ENCODE measurements at places on chromosomes 2 and 18. TPM values are rescaled to one million over a fixed set of nuclear protein-coding genes. Genes with fewer than 3 reads are reported as not detected.

The RUFY4 gene
- not detected for total RNA-seq

The SPATA3 gene
- total RNA-seq = not detected

The BCL2L11 gene
- 0.98 TPM for total RNA-seq

The HOXD13 gene
- total RNA-seq = not detected

The CDH2 gene
- total RNA-seq = 1.1 TPM

The NDC80 gene
- 43.2 TPM for total RNA-seq

The ANKRD36C gene
- total RNA-seq = 35.6 TPM

The RPRM gene
- not detected for total RNA-seq

The PFN4 gene
- 0.78 TPM for total RNA-seq

The TEX44 gene
- not detected for total RNA-seq

The FASTKD2 gene
- total RNA-seq = 42.6 TPM

The PRSS56 gene
- total RNA-seq = not detected

The TNFAIP6 gene
- total RNA-seq = 23.5 TPM

The MLPH gene
- total RNA-seq = 49.5 TPM

The DOK1 gene
- 14.7 TPM for total RNA-seq

The SGO2 gene
- total RNA-seq = 19.7 TPM

The TBR1 gene
- under 0.01 TPM for total RNA-seq

The DNAJC27 gene
- total RNA-seq = 2.3 TPM

The MAL gene
- not detected for total RNA-seq

The UGT1A5 gene
- not detected for total RNA-seq

The MTLN gene
- total RNA-seq = 47.8 TPM

The DHRS9 gene
- not detected for total RNA-seq

The CRYGD gene
- total RNA-seq = not detected

The MARCO gene
- total RNA-seq = under 0.01 TPM

The MYO3B gene
- total RNA-seq = under 0.01 TPM

The NEU2 gene
- total RNA-seq = not detected

The RNF125 gene
- total RNA-seq = 2.3 TPM

The LYG1 gene
- 0.20 TPM for total RNA-seq

The C2orf72 gene
- total RNA-seq = 0.20 TPM

The ZNF385B gene
- total RNA-seq = under 0.01 TPM

The REG3A gene
- not detected for total RNA-seq

The MAP3K20 gene
- 76.2 TPM for total RNA-seq

The HJURP gene
- total RNA-seq = 15.1 TPM

The IL36RN gene
- not detected for total RNA-seq

The HTR2B gene
- 2.6 TPM for total RNA-seq

The ABCG8 gene
- total RNA-seq = not detected

The IL1RL1 gene
- total RNA-seq = under 0.01 TPM

The SERPINB11 gene
- total RNA-seq = not detected

The CFAP53 gene
- total RNA-seq = 0.37 TPM

The FIGN gene
- total RNA-seq = 1.1 TPM

The ALK gene
- not detected for total RNA-seq

The PARD6G gene
- total RNA-seq = 0.59 TPM

The FAM110C gene
- total RNA-seq = not detected

The SIGLEC15 gene
- total RNA-seq = 5.1 TPM

The CLEC4F gene
- total RNA-seq = not detected

The C1QL2 gene
- not detected for total RNA-seq

The ELMOD3 gene
- 12.5 TPM for total RNA-seq

The KCNIP3 gene
- 3.1 TPM for total RNA-seq

The CCDC141 gene
- under 0.01 TPM for total RNA-seq

The MARCHF4 gene
- under 0.01 TPM for total RNA-seq

The ANKRD53 gene
- 0.39 TPM for total RNA-seq

The SPDYA gene
- total RNA-seq = 0.59 TPM

The CCT7 gene
- total RNA-seq = 375 TPM

The LYPD6 gene
- under 0.01 TPM for total RNA-seq

Measured in subcutaneous preadipocyte (primary cell).